Kidney glomerular epithelial cell (primary cell): ENCODE measurements at places on chromosomes 4 and X.

GRCh38 chr4:176953021-176953420 is 160.3 kb upstream of the VEGFC start:
- no peak for DNase-seq

GRCh38 chr4:87354168-87355102 is 31.8 kb upstream of the HSD17B13 start:
- no peak for DNase-seq

DNA sequence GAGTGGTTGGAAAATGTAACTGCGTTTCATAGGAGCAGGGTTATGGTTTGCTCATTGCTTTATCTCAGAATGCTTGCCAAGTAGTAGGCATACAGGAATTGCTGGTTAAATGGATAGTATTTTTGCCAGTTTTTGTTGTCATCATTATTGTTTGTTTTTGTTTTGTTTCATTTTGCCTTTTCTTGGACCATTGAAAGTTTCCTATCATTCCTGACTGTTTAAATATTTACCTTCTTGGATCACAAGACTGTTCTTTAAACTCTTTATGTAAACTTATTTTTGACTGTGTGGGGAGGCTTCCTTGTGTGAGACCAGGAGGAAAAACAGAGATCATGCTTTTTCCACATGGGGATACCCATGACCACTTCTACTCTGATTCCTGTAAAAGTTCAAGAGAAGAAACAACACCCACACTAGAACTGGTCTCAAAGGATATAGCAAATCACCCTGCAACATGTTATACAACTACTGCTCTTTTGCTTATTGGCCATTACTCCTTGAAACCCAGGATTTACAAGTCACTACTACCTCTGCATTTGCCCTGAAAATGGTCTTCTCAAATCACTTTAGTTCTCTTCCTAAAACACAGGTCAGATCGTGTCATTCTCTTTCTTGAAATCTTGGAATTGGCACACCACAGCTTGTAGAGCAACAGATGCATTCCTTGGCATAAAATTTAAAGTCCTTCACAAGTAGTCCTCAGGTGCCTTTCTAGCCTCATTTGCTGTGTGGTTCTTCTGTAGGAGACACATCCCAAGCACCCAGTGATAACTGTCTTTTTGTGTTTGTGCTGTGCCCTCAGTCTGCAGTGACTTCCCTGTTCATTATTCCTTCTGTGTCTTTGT is 51.3 kb downstream of the FNIP2 start:
- no peak for DNase-seq

DNA sequence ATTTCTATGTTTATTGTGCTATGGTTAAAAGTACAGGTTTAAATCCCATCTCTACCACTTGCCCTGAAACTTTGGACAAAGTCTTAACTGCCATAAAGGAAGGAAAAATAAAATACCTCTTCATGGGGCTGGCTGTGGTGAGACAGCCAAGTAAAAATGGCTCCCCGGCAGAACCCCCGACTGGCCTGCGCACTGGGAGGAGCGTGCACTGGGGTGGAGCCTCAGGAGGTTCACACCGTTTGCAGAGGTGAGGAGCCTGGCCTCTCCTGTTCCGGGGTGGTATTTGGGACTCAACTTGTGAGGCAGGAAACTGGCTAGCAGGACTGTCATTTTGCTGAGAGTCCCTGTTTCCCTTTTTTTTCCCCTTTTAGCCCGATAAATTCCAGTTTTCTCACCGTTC is 47.8 kb downstream of the CORIN start:
- no peak for DNase-seq

DNA sequence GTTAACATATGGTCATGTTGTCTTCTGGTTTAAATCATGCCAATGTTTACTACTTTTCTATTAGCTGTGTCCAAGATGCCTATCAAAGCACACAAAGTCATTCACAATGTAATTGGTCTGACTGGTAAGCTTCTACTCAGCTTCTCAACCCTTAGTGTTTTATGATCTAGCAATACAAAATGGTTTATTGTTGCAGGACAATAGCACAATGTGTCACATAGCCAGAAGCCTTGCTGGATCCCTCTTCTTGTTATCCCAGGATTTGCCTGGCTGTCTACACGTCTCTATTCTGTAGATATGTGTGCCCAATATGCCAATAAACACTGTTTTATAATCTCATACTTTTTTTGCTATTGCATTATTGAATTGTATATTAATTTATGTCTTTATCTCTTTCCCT is 1111.0 kb upstream of the AGA start:
- DNase-seq: no peak

DNA sequence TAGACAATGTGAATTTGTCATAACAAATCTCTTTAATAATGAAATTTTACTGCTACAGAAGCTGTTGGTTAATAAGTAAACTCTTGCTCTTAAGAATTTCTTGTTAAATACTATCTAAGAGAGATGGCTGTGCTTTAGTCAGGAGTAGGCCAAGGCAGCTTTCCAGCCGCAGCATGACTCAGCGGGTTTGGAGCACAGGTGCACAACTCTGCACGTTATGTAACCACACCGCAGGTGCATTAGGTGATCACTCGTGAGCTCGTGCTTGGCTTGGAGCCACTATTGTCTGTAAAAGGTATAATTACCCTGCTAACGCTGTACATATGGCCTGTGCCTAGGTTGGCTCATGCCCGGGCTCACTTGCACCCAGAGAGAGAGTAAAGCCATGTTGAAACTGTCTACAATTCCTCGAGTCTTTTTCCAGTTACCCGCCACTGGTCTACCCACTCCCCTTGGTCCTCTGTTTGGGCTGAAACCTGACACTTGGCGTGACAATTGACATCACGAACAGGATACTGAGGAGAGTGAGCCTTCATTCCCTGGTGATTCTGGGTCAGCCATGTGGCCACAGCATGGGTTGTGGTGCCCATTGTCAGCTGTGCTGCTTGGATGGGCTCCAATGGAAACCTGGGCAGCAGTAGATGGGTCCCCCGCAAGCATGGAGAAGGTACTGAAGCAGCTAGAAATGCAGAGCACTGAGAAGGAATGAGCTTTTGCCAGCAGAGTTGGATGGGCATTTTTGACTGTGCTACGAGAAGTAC is 18.4 kb upstream of the ANAPC4 start:
- no peak for DNase-seq

DNA sequence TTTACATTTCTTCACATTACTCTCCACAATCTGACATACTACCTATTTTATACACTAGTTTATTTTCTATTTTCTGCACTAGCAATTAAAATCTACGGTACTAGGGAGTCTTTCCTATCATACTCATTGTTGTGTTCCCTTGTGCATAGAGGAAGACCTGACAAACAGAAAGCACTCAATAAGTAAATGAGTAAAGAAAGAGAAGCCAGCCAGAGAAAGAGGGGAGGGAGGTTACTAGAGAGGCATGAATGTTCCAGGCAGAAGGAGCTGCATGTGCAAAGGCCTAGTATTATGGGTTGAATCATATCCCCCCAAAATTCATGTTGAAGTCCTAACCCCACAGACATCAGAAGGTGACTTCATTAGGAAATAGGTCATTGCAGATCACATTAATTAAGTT is 114.0 kb downstream of the ZAR1 start:
- DNase-seq: no peak

- DNase-seq: peak; percentile 12
Observed at GRCh38 chrX:53184836-53185235, 40.2 kb downstream of the KDM5C start.

DNA sequence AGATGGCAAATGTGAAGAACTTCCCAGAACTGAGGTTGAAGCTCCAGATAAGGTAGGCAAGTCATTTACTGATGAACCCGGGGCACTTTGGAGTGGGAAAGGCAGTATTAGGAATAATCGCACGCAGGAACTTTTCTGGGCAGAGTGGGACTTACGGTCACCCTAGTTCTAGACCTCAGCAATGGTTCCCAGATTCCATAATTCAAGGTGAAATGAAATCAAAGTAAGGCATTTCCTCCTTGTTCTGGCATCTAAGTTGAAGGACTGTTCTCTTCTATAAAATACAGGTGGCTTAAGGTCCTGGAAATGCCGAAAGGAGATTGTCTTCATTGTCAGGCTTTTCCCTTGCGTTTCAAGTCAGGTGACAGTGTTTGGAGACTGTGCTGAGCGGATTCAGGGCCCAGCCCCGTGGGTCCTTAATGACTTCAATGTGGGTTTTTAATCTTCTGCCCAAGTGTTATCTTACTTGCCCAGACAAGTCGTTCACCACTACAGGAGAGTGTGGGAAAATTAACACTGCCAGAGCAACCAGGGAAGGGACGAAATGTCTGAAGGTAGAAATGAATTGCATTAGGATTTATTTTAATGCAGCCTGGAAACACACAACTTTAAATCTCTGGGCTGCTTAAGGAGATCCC is 52.1 kb upstream of the STOX2 start:
- no peak for DNase-seq

DNA sequence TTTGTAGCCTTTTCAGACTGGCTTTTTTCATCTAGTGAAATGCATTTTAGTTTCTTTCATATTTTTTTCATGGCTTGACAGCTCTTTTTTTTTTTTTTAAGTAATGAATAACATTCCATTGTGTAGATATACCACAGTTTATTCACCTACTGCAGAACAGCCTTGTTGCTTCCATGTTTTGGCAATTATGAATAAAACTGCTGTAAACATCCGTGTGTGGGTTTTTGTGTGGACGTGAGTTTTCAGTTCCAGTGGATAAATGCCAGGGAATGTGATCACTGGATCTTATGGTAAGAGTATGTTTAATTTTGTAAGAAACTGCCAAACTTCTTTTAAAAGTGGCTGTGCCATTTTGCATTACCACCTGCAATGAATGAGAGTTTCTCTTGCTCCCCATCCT is 160.8 kb downstream of the SOWAHB start:
- DNase-seq: no peak

DNA sequence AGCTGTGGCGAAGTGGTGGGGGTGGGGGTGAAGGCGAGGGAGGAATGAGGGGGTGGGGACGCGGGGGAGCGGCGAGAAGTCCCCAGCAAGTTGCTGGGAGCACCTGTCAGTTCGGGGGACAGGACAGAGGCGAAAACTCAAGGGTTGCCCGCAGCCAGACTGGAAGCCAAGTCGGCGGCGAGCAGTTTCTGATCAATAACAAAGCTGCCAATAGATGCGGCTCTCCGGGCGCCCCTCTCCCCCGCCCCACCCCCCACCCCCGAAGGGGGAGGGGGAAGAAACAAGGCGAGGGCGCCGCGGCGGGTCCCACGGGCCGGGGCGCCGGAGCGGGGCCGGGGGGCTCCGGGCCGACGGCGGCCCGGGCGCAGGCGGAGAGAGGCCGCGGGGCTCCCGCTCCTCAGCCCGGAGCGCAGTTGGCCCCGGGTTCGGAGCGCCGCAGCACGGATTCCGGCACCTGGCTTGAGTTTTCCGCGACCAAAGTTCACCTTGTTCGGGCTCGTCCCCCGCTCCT is 379 bp downstream of the PDGFC start:
- DNase-seq: no peak

- no peak for DNase-seq
Observed at GRCh38 chr4:140579278-140579677, 10.5 kb upstream of the UCP1 start.

DNA sequence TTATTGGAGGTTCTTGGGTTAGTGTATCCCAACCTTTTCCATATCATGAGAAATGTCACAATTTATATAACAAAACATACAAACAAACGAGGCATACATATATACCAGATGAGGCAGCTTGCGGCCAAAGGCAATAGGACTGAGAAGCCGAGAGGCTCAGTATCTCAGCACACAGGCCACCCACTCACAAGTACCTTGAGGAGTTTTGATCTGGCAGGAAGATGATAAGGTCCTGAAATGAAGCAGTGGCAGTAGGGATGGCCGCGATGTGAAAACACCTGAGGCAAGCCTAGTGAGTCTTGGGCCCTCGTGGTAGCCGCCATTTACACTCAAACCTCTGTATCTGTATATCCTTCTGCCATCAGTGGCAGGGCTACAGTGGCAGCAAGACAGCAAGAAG is 55.3 kb upstream of the PRPS1 start:
- DNase-seq: no peak

GRCh38 chr4:53459548-53459947 is 82.1 kb downstream of the FIP1L1 start:
- no peak for DNase-seq

- peak; percentile 43 for DNase-seq
Observed at GRCh38 chr4:185307136-185307950, 88.4 kb downstream of the LRP2BP start.

DNA sequence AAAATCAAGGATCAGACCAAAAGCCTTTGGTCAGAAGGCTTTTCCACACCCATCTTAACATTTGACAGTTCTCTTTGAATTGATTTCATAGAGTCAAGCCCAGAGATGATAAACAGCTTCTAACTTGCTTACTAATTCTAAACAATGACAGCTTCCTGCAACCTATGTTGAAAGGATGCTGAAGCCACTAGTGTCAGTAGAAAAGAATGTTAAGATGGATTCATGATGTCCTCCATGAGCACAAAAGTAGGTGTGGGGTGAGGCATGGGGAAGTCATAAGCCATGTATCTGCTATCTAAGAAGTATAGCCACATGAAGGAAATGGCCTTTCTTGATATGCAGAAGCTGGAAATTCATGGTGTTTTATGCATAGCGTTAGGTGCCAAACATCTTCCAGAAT is 269.3 kb downstream of the DHX15 start:
- no peak for DNase-seq

DNA sequence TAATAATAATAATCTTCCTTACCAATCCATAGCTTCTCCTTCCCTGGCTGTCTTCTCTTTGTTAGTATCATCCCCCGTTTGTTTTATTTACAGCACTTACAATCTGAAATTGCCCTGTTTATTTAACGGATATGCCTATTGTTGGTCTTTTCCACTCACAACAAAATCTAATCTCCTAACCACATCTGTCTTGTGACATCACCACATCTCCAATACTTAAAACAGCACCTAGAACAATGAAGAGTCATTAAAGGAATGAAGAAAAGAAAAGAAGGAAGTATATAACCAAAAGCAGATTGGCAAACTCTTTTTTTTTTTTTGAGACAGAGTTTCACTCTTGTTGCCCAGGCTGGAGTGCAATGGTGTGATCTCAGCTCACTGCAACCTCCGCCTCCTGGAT is 38.7 kb upstream of the JADE1 start:
- no peak for DNase-seq

GRCh38 chrX:101136235-101136634 is 38.2 kb downstream of the CENPI start:
- DNase-seq: no peak

DNA sequence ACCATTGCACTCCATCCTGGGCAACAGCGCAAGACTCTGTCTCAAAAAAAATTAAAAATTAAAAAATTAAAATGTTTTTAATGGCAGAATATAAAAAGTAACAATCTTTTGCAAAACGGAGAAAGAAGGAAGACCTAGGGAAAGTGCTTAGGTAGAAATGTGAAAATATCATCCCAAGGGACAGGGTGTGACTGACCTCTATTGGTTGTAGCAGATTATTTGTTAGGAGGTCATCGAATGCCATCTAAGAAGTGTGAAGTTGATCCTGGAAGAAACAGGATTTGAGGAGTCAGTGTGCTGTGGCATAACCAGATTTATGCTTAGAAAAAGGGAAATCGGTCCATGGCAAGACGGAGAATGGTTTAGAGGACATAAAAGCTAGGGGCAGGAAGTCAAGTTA is 18.1 kb upstream of the C4orf36 start:
- DNase-seq: no peak

DNA sequence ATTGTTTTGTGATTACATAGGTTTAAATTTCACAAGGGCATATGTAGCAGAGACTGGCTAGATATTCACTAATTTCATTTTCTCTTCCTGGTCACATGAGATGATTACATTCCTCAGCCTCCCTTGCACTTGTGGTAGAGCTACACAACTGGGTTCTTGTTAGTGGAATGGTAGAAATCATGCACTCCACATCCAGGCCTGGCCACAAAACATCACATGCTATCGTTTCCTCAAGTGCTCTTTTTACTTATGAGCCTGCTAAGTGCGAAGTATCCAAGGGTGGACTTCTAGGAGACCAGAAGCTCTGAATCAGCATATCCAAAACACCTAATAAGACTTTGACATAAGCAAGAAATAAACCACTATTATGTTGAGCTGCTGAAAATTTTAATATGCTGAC is 26.4 kb upstream of the HPGDS start:
- DNase-seq: no peak
